ENCODE measurements at places on chromosomes 1 and 21.

- no peak for DNase-seq
These were observed 72.7 kb upstream of the LYST start for GRCh38 chr1:235939480-235939775.

DNA sequence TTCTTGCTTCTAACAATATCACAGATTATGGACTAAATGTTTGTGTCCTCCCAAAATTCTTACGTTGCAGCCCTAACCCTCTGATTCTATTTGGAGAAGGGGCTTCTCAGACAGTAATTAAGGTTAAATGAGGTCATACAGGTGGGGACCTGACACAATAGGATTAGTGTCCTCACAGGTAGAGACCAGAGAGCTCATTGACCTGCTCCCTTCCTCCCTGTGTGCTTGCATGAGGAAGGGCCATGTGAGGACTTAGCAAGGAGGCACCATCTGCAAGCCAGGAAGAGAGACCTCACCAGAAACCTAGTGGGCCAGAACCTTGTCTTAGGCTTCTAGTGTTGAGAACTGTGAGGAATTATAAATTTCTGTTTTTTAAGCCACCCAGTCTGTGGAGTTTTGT lies 322.6 kb downstream of the SMYD3 start:
- DNase-seq = no peak

DNA sequence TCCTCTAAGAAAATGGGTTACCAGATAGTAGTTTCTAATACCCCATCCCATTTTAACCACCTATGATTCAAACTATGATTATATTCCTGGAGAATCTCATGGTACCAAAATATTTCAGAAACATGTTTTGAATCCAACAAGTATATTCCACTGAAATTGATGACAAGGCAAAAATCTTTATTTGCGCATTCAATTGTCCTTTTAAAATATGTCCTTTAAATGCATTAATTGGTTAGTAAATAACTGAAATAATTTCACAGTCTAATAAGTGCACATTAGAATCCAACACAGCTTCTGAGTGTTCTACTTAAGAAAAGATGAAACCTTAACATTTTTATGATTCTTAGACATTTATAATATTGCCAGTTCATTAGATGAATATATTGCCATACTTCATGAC lies 356.6 kb downstream of the SETD4 start:
- DNase-seq = no peak

GRCh38 chr1:41830726-41831125 lies 88.0 kb downstream of the HIVEP3 start:
- no peak for DNase-seq

- DNase-seq = peak; percentile 82
These were observed at the start of gene TNFAIP8L2 for GRCh38 chr1:151156515-151156819. Gene TNFAIP8L2, plus strand, starts transcription at chr1:151156649. Its CDS starts 2,049 bp downstream, at chr1:151158698.

DNA sequence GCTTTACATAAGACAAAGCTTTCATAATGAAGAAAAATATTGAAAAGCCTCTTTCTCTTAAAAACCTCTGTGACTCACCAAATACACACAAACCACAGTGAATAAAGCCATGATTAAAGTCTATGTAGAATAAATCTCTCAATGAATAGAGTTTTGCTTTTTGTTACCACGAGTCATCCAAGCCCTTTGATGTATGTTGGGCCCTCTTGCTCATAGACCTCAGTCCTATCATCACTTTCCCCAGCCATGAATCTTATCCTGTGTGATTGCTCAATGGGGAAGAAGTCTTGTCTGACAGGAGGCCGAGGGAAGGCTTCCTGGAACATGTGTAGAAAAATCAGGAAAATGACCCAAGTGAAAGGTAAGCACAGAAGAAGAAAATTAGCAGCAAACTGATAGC lies 60.8 kb downstream of the NGF start:
- DNase-seq = no peak

DNA sequence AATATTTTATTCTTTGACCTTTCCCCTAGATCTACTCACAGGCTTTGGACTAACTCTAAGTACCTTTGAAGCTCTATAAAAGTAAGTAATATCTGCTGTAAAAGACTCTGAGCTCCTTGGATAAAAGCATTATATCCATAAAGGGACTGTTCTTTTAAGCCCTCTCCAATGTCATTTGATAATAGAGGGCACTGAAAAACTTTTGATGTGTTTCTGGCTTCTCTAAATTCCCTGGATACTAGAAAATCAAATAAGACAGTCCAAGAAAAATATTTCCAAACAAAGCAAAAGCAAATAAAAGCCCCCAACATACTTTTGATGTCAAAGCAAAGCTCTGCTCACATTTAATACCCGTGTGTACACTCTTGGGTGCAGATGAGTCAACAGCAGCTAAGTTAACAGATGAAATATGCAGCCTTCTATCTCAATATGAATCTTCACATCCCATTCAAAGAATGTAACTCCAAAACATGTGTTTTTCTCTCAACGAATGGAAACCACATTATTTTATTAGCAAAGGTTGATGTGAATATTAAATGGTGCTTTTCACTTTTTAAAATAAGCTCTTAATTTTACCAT lies 230.3 kb downstream of the CENPF start:
- DNase-seq = no peak

DNA sequence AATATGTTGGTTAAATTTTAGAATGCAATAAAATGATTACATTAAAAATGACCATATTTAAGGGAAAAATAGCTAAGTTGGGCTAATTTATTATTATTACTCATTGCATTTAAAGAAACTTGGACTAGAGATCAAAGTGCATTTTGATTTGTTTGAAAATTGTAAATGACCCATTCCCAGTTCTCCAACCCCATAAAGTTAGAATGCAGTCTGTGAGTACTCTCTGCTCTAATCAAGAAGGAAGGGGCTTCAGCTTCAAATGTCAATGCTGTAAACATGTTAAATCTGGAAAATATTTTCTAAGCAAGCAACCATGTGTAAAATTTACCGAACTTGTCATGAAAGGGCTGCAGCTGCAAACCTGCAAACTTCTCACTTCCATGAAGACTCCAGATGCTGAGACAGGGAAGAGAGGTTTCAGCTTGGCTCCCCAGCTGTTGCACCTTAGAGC lies 232.7 kb downstream of the TTLL7 start:
- DNase-seq = no peak

- no peak for DNase-seq
These were observed 13.1 kb downstream of the CFAP298 start for GRCh38 chr21:32599091-32599490.

DNA sequence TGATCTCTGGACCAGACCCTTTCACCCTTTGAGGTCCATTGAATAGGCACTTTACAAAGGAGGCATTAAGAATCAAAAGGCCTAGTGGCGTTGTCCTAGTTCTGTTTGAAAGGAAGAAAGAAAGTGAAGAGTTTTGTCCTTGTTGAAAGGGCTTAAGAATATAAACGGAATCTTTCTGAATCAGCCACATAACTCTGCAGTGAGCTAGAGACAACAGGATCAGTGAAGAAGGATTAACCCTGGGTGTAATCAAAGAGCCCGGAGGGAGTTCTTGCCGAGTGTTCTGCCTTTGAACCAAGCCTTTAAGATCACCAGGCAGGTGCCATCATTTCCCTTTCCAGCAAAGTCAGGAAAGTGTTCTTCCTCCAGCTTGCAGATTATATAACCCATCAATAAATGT lies 54.8 kb upstream of the CNTN2 start:
- no peak for DNase-seq

GRCh38 chr1:245716561-245716960 lies 561.8 kb downstream of the KIF26B start:
- DNase-seq = no peak

GRCh38 chr1:107076841-107077240 lies 20.4 kb downstream of the PRMT6 start:
- no peak for DNase-seq

GRCh38 chr1:203239526-203240305 lies 10.2 kb upstream of the CHIT1 start:
- DNase-seq = no peak

- no peak for DNase-seq
These were observed 239.0 kb downstream of the PTPRU start for GRCh38 chr1:29475326-29475725.

DNA sequence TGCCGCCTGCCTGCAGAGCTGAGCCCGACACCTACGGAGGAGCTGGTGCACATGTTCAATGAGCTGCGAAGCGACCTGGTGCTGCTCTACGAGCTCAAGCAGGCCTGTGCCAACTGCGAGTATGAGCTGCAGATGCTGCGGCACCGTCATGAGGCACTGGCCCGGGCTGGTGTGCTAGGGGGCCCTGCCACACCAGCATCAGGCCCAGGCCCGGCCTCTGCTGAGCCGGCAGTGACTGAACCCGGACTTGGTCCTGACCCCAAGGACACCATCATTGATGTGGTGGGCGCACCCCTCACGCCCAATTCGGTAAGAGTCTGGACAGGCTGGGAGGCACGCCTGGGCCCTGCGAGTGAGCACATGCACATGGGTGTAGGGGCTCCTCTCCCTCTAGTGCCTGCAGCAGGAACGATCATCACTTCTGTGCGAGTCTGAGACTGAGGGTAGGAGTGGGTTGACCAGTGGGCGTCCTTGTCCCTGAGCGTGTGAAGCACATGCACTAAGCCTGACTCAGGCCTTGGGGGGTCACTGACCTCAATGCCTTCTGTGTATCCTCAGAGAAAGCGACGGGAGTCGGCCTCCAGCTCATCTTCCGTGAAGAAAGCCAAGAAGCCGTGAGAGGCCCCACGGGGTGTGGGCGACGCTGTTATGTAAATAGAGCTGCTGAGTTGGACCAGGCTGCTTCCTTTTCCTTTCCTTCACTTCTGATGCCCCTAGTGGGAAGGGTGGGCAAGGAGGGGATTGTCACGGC lies 6.9 kb downstream of the DMAP1 start:
- no peak for DNase-seq

DNA sequence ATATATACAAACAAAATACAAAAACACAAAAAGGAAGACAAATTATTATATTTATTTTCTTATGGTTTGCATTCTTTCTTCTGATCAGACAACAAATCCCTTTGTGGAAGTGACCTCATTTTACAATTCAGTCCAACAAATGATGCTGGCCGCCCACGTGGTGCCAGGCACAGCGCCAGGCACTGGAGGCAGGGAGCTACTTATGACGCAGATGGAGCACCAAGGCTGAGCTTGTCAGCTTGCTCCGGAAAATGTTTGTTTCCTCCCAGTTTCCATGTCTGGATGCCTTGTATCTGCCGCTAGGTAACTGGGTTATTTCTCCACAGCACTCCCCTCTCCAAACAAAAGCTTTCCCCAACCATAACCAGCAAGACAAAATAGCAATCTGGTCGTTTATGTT lies 30.7 kb upstream of the CD34 start:
- DNase-seq = no peak

- peak; percentile 87 for DNase-seq
These were observed at the start of gene LGALS8 for GRCh38 chr1:236523704-236524141. Gene LGALS8, plus strand, starts transcription at chr1:236523982. Its CDS starts 2,089 bp downstream, at chr1:236526071.

DNA sequence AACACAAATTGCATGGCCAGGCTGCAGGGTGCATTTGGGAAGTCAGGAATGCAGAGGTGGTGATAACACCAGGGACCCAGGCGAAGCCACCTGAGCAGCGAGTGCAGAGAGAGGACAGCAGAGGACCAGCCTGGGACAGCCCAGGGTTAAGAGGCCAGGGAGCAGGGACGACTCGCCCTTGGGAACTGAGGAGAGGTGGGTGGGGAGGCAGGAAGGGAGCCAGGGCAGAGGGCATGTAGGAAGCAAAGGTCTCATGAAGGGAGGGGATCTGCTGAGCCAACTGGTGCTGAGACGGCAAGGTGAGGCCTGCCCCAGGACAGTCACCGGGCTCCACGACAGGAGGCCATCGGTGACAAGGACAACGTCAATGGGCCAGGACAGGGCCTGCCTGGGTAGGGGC lies 16.4 kb downstream of the KIF17 start:
- no peak for DNase-seq

DNA sequence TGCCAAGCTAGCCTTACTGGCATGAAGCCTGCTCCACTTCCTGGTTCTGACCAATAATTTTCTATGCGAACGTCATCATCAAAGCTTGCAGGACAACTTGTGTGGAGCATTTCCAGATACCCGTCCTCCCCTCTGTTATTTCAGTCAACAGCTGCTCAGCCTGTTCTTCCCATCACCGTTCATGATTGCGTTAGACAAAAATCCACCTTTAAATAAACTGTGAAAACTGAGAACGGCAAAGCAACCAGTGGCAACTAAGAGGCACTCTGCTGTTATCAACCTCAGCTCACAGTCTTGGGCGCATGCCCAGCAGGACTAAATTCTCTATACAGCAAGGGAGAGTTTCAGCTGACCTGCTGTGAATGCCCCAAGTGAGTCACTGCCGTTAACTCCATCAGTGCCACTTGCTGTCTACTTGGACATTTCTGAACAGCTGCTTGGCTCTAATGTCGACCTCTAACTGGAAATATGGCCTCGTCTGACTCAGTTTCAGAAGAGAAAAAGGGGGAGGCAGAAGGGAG lies 207.4 kb upstream of the RUNX1 start:
- DNase-seq = no peak

DNA sequence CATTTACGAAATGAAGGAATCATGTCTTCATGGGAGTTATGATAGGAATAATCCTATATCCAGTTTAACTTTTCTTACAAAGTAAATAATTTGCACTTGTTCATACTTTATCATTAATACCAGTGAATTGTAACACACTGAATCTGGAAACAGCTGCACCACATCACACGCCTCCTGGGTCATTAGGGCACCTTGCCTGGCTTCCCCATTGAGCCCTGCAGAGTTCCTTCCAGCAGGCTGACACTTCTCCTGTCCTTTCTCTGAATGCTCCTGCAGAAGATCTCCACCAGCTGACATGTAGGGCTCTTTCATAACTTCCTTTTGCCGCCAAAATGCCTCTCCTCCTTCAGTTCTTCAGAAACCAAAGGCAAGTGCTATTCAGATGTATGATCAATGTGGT lies 201.1 kb downstream of the DAB1 start:
- no peak for DNase-seq

GRCh38 chr21:41419921-41420862 lies 5.8 kb upstream of the MX1 start:
- peak; percentile 82 for DNase-seq

DNA sequence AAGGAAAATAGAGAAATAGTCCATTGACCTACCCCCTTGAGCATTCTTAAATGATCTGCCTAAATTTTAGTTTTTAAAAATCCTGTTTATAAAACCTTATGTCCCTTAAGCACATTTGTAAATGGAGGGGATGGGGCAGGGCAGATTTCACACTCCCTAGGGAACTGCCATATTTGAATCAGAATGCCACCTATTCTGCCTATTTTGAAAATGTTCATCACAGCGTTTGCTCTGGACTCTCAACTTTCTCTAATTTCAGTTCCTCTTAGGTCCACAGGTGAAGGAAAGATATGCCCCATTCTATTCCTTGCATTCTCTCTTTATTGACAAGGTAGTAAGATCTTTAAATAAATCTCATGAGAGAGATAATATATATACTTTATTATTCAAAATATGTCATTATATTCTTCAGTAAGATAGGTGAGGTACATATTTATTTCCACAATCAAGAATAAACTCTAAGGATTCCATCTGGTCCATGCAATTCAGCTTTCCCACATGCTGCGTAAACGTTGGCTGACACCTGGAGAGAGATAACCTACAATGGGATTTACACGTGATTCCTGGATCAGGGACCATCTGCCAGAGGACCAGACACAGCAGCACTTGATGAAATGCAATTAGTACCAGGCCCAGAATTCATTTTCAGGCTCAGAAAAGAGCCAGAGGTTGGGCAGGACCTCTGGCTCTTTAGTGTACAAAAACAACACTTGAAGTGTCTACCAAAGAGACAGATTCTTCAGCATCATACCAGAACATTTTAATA lies 1.2 kb upstream of the LPGAT1 start:
- peak; percentile 48 for DNase-seq

Measured in GM12865 (cell line).